ENCODE measurements at places on chromosomes 7 and 10.

- DNase-seq, result no peak
Measured at GRCh38 chr7:136275794-136276193, 298.6 kb upstream of the MTPN start.

DNA sequence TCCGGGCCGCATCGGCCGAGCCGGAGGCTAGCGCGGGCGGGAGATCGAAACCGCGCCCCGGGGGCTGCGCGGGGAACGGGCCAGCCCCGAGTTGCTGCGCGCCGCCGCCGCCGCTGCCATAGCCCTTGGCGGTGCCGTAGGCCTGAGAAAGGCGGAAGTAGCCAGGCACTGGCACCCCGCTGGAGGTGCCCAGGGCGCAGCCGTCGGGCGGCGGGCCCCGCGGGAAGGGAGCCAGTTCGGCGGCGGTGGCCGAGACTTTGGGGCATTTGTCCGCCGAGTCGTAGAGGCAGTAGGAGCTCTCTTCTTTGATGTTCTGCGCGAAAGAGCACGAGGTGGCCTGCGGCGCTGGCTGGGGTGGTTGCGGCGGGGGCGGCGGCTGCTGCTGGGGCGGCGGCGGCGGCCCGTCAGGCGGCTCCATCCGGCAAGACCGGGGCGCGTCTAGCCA lies 587 bp downstream of the HOXA10 start:
- no peak for DNase-seq

- DNase-seq, result no peak
Measured at GRCh38 chr7:50281680-50282445, 22.7 kb upstream of the IKZF1 start.

- no peak for DNase-seq
Measured at GRCh38 chr7:100373261-100373831, at the start of gene PILRA. PILRA (plus strand) TSS chr7:100373487; CDS start chr7:100373657, 170 bp downstream.

- no peak for DNase-seq
Measured at GRCh38 chr7:7202375-7202720, 20.0 kb downstream of the C1GALT1 start.

DNA sequence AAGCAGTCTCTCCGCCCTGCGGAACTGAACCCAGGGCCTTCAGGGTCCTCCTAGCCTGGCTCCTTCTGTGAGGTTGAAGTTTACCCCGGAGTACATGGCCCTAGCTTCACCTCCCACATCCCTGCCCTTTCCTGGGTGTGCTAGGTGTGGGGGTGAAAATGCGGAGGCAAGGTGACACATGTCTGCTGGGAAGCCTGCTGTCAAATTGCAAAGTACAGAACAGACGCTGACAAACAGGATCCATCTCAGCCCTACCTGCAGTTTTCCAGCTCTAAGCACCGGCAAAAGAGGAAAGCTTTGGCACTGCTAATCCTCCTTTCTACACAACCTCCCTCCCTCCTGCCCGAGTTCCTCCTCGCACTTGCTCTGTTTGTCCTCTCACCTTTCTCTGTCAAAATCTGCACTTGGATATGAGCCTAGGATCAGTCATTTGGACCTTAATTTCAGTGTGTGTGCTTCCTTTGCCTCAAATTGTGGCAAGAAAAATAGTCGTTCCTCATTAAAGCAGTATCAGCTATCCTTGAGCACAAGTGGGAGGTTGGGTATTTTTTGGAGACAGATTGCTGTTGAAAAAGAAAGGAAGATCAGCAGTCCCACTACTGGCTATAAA lies 14.4 kb upstream of the GPR15LG start:
- DNase-seq, result no peak

DNA sequence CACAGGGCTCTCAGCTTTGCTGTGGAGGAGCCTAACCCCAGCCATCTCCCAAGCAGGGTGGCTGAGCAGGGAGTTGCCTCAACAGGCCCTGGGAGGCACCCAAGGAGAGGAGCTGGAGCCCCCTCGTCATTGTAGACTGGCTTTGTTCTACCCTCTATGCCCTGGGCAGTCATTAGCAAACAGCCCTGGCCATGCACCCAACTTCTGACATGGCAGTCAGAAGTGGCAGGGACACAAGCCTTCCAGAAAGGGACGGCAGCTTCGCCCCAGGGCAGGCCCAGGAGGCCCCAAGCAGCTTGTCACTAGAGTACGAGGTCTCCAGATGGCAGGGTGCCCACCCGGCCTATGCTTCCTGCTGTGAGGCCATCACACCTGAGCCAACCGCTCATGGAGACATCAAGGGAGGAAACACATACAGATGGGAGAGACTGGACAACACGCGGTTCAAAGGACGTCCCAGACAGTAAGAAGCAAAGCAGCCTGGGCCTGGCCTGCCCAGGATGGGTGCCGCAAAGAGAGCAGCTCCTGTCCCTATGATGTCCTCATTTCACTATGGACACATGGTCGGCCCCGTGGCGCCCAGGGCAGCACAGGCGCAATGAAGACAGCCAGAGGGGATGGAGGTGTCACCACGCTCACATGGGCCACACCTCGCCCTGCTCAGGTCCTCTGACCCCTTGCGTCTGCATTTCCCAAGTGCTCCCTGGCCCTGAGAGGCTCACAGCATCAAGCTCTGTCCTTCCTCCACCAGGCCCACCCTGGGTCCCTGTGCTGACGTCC lies 190.9 kb upstream of the CXCL12 start:
- no peak for DNase-seq

GRCh38 chr7:142176901-142177300 lies 65.4 kb downstream of the MGAM2 start:
- DNase-seq, result no peak

- no peak for DNase-seq
Measured at GRCh38 chr7:22823142-22823497, 471 bp upstream of the TOMM7 start.

- no peak for DNase-seq
Measured at GRCh38 chr10:21022821-21023220, 125.7 kb upstream of the NEBL start.

- no peak for DNase-seq
Measured at GRCh38 chr10:32163762-32164148, 107.5 kb upstream of the KIF5B start.

- DNase-seq, result no peak
Measured at GRCh38 chr7:6256109-6256483, 16.3 kb downstream of the CYTH3 start.

- DNase-seq, result no peak
Measured at GRCh38 chr7:74226633-74227032, 16.8 kb downstream of the LAT2 start.

DNA sequence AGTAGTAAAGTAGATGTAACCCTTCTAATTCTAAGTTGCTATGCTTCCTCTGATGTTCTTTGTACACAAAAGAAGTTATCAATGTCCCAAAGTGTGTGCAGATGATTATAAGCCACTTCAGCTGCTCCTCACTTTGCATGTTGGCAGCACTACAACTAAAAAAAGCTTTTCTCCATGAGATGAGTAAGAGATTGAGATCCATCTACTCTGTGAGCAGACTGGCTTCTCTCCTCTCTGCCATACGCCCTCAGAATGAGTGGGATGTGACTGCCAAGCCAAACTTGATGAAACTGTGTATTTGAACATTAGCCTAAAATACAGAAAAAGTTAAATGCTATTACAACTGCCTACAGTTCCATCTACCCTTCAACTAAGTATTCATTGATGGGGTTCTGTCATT lies 102.9 kb upstream of the ETV1 start:
- no peak for DNase-seq

DNA sequence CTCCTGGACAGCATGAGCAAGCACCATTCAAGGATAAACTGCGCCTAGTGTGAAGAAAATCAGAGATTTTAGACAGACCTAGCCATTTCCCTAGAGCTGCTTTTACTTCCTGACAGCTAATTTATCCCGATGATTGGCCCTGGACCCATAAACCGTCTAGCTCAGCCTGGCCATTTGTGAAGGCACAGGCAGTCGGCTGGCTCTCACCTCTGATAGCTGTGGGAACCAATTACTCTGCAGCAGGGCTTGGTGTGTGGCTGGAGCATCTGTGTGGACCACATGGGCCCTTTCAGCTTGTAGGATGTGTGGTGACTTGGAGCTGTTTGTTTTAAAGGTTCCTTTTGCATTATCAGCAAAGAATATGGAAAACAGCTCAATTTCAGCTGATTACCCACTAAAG lies 111.1 kb upstream of the NPY start:
- DNase-seq, result no peak

GRCh38 chr7:81674431-81674830 lies 95.4 kb downstream of the HGF start:
- no peak for DNase-seq

- DNase-seq, result no peak
Measured at GRCh38 chr7:127186686-127187085, 66.1 kb downstream of the GRM8 start.

- no peak for DNase-seq
Measured at GRCh38 chr10:85608706-85609105, 757.9 kb downstream of the GRID1 start.

GRCh38 chr10:48470893-48471805 lies 133.7 kb downstream of the ARHGAP22 start:
- no peak for DNase-seq

DNA sequence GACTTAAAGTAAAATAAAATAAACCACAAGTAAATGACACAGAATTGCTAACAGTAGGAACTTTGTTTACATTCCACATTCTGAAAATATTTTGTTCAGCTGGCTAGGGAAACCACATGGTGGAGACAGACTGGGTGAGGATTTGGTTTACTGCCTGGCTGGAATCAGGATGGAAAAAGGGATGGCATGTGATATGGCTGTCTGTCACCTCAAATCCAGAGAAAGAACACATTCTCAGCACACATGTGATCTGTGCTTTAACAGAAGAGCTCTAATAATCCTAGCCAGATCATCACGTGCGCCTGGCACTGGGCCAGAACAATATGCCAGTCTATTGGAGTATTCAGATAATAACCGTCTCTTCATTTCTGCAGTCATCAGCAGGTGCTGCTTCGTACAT lies 90.9 kb upstream of the PIP4K2A start:
- DNase-seq, result no peak

- DNase-seq, result no peak
Measured at GRCh38 chr7:131563918-131564317, 7.5 kb upstream of the PODXL start.

- DNase-seq, result peak; percentile 30
Measured at GRCh38 chr10:101818872-101819633, 809 bp upstream of the OGA start.

GRCh38 chr10:128314686-128315085 lies 188.5 kb upstream of the MKI67 start:
- DNase-seq, result no peak

DNA sequence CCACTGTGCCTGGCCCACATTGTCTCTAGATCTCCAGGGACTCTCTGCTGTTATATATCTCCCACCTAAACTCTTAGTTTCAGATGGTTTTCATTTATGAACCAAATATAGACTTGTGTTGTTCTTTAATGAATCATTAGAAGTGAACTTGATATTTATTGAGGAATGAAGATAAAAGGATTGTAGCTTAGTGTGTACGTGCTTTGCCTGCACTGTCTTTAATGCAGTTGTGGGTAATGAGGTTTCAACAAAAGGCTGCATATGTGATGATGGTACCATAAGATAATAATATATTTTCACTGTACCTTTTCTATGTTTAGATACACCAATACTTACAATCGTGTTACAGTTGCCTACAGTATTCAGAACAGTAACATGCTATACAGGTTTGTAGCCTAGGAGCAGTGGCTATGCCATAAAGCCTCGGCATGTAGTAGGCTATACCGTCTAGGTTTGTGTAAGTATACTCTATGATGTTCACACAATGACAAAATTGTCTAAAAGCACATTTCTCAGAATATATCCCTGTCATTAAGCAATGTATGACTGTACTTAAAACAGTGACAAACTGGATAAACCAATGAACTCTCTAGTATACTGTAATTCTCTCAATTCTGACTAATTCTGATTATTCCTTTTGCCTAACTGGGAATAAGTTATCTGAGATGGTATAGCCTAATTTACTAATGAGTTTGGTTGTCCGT lies 25.2 kb downstream of the VCL start:
- no peak for DNase-seq

GRCh38 chr7:130189343-130189742 lies 15.9 kb downstream of the TMEM209 start:
- DNase-seq, result no peak

- DNase-seq, result no peak
Measured at GRCh38 chr10:58590152-58590840, 77.6 kb downstream of the BICC1 start.

GRCh38 chr7:1981878-1982230 lies 250.9 kb downstream of the MAD1L1 start:
- no peak for DNase-seq
